Panc1 (cell line): ENCODE measurements at places on chromosomes 7 and 10.

- no peak for DNase-seq
These were observed 4.5 kb upstream of the OR2AE1 start for GRCh38 chr7:99881370-99881769.

DNA sequence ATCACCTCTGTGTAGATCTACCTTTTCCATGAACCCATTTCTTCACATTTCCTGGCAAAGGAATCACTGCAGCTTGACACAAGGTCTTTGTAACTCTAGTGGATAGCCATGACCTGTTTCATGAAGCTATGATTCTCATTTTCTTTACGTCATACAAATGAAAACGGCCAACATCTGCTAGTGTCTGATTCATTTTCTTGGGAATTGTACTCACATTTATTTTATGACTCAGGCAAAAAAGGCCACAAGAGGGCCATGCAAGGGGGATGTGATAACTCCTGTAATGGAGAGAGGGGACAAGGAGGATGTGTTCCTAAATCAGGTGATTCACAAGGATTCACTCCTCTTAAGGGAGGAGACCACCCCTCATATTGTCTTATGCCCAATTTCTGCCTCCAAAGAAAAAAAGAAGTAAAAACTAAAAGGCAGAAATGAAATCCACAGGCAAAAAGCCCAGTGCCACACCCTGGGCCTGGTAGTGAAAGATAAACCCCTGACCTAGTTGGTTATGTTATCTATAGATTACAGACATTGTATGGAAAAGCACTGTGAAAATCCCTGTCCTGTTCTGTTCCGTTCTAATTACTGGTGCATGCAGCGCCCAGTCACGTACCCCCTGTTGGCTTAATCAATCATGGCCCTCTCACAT is 249.9 kb downstream of the IPMK start:
- DNase-seq: no peak

- DNase-seq: no peak
These were observed 361.0 kb downstream of the FRMD4A start for GRCh38 chr10:13969792-13970140.

DNA sequence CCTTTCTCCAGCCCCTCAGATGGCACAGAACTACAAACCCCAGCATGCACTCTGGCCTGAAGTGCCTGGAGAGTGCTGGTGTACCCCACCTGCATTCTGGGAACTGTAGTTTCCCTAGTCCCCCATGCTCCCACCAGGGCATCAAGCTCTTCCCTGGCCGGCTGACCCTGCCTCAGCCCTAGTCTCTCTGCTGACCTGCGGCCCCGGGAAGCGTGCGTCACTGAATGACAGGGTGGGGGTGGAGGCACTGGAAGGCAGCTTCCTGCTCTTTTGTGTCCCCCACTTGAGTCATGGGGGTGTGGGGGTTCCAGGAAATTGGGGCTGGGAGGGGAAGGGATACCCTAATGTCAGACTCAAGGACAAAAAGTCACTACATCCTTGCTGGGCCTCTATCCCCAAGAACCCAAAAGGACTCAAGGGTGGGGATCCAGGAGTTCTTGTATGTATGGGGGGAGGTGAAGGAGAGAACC is 2.1 kb downstream of the NOS3 start:
- no peak for DNase-seq

- no peak for DNase-seq
These were observed 64.5 kb downstream of the VWA2 start for GRCh38 chr10:114303556-114303955.

DNA sequence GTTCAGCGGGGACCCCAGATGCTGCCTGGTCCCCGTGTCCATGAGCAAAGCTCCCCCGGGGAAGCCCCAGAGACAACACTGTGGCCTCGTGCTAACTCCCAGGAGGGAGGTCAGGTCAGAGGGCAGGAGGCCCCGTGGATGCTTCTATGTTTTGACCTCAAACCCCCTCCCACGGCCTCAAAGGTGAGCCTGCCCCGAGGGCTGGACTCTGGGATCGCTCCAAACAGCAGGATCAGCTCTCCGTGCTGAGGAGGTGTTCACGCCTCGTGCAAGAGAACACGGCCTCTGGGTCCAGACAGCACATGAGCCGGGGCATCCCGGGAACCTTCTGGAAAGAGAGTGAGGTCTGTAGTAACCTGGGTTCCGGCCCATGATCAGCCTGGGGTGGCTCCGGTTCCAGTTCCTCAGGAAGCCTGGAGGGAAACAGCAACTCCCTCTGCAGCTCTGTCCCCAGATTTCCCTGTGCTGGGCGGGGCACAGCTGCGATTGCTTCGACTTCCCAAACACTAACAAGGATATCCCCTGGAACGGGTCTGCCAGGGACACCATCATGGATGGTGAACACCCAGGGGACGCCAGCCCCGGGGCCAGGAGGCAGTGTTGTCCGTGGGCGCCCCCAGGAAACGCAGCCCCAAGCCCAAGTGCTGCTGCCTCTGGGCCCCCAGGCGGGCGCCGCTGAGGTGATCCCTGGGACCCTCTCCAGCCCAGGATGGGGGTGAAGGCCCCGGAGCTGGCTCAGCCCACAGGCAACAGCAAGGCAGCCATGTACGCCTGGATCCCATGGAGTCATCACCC is 18.0 kb upstream of the INPP5A start:
- no peak for DNase-seq

DNA sequence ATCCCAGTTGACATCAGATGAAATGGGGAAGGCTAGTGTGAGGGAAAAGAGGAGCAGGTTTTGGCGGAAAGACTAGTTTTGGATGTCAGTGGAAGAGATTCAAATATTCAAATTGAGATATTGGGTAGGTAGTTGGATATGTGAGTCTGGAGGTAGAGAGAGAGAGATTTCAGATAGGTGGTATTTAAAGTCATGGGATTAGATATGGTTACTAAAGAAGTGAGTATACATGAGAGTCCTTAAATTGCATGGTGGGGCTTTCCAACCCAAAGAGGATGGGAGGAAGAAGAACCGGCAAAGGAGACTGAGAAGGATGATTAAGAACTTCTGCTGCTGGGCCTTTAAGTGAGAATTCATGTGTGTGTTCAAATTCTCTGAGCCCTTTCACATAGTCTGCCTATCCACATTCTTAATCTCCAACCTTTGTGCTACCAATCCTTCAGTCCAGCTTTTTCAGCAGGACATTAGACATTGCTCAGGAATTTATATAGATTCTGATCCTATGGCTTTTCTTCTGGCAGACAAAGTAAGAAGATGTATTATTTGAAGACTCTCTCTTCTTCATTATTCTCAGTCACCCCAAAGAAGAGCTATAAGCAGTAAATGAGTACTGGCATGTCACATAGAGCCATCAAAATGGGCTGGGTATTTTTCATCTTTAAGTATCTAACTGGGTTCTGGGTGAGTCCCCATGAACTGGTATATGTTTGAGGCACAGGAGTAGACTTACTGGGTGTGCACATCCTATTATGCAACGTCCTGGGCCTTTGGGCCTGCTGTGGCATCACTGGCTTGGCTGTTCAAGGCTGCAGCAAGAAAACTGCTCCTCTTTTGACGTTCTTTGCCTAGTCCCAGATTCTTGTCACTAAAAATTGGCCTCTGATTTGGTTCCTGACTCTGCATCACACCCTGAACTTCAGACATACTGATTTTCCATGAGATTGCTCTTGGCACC is 33.6 kb downstream of the ST7 start:
- no peak for DNase-seq

- no peak for DNase-seq
These were observed 207.3 kb downstream of the CXCL12 start for GRCh38 chr10:44177610-44178009.

GRCh38 chr10:109932391-109932790 is 9.1 kb upstream of the XPNPEP1 start:
- DNase-seq: no peak

GRCh38 chr7:155547161-155547791 is 917 bp upstream of the CNPY1 start:
- no peak for DNase-seq

- DNase-seq: no peak
These were observed 43.6 kb upstream of the CYP2C18 start for GRCh38 chr10:94639902-94640301.

DNA sequence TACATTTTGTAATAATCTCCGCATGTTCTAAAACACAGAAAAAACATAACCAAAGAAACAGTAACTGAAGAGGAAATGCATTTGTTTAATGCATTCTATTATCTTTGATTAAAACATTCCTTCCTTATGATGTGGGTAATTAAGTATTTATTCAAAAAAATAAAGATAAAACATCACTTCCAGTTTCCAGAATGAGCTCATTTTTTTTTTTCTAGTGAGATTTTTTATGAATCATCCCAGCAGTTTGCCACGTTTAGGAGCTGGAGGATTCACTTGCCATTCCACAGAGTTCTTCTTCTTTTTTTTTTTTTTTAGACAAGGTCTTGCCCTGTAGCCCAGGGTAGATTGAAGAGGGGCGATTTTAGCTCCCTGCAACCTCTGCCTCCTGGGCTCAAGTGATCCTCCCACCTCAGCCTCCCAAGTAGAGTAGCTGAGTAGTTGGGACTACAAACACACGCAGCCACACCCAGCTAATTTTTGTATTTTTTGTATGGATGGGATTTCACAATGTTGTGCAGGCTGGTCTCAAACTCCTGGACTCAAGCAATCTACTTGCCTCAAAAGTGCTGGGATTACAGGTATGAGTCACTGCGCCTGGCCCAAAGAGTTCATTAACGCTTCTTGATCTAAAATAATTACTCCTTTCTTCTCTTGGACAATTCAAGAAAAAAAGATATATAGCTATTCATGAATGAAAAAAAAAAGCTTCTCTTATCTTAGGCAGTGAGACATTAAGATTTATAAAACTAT is 177.3 kb downstream of the DKK1 start:
- DNase-seq: no peak

DNA sequence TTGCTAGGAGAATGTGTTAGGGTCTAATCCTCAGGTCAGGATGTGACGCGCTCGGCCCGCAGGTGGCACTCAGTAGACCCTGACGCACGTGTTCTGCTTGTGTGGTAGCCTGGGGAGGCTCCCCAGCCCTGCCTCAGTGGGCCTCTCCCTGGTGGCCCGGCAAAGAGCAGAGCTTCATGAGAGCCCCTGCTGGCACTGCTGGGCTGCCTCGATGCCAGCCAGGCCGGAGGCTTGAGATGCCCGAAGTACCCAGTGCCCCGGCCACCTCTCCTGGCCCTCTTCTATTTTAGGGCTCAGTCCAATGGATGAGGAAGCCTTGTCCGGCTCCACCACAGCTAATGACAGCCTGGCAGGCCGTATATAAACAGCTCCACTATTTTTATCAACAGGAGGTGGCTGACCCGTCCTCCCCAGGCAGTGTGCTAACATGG is 42.0 kb downstream of the PRF1 start:
- no peak for DNase-seq

DNA sequence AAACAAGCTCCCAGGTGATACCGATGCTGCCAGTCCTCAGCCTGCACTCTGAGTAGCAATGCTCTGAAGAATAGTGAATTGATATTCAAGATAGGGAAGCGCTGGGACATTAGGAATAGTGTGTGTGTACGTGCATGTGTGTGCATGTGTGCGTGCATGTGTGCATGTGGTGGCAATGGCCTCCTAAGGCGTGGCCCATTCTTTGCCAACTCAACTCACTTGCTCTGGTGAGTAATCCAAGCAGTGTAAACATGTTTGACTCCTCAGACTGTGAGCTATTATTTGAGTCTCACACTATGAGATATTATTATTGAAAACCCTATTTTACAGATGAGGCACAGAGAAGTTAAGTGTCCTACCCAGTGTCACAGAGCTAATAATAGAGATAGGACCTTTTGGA is 186.6 kb downstream of the RAB11FIP2 start:
- DNase-seq: no peak

DNA sequence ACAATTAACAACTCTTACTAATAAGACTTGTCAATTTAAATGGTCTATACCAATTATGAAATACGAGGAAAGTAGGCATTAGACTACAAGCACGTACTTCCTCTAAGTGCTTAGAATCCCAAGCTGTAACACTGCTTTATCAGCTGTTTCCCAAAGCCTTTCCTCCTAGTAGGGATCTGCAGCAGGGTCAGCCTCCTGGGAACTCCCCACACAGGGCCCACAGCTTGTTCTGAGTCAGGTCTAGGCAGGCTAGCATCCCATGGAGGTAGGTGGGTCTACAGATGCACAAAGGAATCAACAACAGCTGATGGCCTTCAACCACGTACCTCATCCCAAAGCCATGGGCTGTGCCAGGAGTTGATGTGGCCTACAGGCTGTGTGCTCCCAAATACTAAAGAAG is 14.7 kb downstream of the MMS19 start:
- no peak for DNase-seq

DNA sequence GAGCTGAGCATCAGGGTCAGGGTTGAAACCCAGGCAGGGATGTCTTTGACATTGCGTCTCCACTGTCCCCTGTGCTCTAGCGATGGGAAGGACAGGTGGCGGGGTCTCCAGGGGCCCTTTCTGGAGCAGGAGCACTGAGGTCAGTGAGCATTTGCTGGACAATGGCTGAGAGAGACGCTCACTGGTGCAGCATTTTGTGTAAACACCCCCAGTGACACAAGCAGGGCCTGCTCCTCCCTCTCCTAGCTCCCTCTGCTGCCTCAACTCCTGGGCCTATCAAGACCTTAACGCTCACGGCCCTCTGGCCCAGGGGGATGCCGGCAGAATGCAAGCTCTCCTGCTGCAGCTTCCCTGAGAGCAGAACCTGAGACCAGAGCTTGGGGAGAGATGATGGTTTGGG is 17.4 kb upstream of the INMT start:
- no peak for DNase-seq

- no peak for DNase-seq
These were observed 484.8 kb upstream of the DPP6 start for GRCh38 chr7:153567426-153567825.

DNA sequence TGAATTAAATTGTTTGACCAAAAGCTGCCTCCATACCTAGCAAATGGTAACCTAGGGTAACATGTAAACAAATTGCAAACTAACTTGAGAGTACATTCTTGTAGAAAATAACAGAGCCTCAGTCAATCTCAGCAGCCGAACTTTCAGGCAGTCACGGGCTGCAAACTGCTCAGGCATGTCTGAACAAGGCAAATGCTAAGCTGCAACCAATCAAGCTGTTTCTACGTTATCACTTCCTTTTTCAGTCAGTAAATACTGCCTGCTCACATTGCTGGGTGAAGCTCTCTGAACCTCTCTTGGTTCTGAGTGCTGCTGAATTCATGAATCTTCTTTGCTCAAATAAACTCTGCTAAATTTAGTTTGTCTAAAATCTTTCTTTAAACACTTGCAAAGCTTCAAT is 1212.4 kb downstream of the SORCS1 start:
- no peak for DNase-seq

GRCh38 chr10:30413996-30414576 is 19.9 kb upstream of the MAP3K8 start:
- DNase-seq: no peak

- DNase-seq: no peak
These were observed 37.6 kb downstream of the KCNH2 start for GRCh38 chr7:150940431-150941102.

- no peak for DNase-seq
These were observed 35.6 kb upstream of the C10orf90 start for GRCh38 chr10:126705951-126706565.
